CD4-positive, alpha-beta T cell treated with Interleukin-21 for 1 hour (primary cell): ENCODE measurements at places on chromosomes 5 and 9.

DNA sequence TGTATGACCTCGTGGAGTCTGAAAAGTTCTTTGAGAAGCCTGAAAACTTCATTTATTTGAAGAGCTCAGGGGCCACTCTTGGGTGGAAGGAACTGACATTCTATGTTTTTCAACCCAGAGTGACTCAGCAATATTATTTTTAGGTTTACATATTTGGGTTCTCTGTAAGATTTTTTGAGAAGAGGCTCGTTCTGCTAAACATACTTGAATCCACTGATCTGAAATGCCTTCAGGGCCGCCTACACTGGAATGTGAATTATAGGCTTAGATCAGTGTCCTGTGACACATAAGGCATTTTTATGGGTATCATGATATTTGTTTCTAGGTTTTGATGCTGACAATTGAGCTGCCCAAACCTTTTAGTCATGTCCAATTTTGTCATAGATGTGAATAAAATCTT lies 86.2 kb downstream of the PSAT1 start:
- no peak for DNase-seq

DNA sequence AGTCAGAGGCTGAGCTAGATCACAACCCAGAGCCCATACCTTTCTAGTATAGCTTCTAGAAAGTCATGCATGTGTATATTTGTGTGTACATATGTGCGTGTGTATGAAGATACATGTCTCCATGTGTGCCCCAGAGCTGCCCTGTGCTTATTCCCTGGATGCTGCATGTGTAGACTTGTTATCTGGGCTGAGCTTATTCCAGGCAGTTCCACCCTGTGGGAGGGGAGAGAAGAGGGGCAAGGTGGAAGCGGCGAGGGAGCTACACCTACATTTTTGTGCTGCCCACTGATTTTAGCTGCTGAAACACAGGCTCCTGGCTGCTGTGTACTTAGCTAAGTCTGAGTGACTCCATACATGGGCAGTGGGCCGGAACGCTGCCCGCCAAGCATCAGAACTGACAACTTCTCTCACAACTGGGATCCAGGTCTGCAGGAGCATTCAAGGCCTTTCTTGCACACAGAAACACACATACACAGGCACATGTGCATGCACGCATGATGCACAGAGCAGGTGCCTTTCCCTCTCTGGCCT lies 38.0 kb upstream of the XPA start:
- DNase-seq, result no peak

- peak; percentile 87 for DNase-seq
Observed at GRCh38 chr9:137095664-137096517, 9.1 kb downstream of the MAN1B1 start.

DNA sequence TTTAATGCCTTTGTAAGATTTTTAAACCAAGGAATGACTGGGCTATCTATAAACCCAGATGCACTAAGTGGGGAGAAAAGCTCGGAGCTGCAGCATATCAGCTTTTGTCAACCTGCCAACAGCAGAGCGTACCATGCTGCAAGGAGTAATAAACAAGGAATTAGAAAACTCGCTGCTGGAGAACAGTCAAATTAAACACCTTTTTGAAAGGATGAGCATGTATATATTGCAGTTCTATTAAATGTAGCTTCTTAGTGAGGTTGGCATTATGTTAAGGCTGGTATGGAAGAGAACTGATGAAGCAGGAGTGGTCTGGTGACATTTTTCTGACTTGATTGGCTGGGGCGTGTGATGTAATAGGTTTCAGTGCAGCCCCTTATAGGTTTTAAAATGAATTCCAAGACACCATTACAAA lies 74.7 kb downstream of the PIK3R1 start:
- DNase-seq, result no peak

- no peak for DNase-seq
Observed at GRCh38 chr5:72480841-72481240, 26.4 kb downstream of the ZNF366 start.

GRCh38 chr9:89015336-89015735 lies 24.1 kb downstream of the S1PR3 start:
- no peak for DNase-seq

DNA sequence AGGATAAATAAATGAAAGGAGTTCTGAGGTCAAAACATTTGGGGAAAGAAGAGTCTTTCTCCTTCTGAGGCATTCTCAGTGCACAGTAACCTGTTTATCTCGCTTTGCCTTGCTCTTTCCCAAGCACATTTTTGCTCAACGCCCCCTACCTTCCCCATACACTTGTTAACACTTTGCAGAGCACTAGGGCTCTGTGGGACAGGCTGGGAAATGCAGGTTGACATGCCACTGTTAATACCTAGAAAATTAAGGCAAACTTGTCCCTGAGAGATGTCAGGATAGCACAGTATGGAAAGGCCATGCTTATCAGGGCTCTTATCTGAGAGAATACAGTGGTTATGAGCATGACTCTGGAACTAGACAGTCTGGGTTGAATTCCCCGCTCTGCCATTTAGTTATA lies 152.0 kb downstream of the DOCK8 start:
- DNase-seq, result no peak

- no peak for DNase-seq
Observed at GRCh38 chr5:144958002-144958401, 787.3 kb downstream of the KCTD16 start.

DNA sequence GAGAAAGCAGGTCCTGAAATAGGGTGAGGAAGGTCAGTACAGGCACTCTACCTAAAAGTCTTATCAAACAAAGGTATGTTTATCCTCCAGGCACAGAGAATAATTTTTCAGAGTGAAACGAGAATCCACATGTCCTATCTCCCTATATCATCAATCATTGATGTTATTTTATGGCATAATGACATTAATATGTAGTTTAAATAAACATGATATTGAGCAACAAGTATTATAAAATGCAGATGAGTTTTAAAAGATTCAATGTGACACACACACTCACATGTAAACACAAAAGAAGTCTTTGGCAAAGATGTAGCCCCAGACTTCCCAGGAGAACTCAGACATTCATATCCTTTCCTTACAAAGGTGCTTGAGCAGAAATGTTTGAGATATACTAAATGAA lies 389.1 kb downstream of the ADGRV1 start:
- DNase-seq, result no peak

DNA sequence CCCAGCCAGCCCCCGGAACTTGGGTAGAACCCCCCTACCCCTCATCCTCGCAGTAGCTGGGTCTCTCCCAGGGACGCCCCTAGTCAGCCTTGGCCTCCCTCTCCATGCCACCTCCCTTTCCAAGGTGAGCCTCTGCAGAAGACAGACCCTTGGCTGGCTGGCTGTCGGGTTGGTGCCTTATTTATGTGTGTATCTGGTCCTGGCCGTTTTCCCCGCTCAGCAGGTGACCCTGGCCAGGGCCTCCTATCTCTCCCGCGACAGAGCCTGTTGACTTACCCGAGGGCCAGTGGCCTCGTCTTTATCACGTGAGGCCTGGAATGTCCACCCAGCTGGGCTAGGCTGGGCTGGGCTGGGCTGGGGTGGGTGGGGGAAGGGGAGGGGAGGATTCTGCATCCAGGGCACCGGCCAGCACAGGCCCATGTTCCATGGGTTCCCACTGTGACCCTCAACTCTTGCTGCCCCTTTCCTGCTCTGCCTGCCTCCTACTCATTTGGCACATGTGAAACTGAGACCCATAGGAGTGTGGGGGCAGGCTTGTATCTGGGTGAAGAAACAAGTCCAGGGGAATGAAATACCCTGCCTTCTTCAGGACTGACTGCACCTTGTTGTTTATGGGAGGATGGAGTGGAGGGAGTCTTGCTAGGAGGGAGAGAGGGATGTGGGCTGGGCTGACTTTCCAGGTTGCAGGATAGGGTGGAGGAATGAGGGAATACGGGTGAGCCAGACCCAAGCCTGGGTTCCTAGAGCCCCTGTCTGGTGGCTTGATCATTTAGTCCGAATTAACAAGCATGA lies 3.1 kb downstream of the CXXC5 start:
- no peak for DNase-seq

- DNase-seq, result peak; percentile 46
Observed at GRCh38 chr9:98191671-98192502, 550 bp downstream of the CORO2A start.

DNA sequence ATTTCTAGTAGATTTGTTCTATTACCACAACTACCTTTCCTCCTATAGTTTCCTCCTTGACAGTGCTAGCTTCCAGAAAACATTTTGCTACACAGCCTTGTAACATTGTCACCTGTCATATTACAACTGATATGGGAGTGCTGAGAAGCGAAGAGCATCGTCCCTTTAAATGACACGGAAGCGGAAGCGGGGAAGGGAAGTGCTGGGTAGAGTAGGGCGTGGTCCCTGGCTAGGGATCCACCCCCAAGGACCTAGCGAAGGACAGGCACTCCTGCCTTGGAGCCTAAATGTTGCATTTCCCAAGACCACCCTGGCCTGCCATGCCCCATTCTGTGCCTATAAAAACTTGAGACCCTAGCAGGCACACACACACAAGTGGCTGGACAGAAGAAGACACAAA lies 57.4 kb upstream of the RANBP6 start:
- DNase-seq, result no peak

DNA sequence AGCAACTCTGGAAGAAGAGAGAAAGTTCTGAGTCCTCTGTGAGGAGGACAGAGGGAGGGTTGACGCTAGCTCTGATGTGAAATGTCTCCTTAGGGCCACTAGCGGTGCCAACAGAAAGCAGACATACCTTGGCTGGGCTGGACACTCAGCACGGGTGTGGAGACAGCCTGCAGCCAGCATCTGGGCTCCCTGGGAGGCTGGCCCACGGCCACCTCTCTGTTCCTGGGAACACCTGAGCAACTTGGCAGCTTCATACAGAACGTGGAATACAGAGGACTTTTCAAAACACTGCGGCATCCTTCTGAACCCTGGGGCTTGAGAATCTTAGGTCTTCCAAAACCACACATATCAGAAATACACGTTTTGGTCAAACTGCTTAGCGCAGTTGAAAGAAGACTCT lies 269.1 kb downstream of the FSTL4 start:
- DNase-seq, result no peak

DNA sequence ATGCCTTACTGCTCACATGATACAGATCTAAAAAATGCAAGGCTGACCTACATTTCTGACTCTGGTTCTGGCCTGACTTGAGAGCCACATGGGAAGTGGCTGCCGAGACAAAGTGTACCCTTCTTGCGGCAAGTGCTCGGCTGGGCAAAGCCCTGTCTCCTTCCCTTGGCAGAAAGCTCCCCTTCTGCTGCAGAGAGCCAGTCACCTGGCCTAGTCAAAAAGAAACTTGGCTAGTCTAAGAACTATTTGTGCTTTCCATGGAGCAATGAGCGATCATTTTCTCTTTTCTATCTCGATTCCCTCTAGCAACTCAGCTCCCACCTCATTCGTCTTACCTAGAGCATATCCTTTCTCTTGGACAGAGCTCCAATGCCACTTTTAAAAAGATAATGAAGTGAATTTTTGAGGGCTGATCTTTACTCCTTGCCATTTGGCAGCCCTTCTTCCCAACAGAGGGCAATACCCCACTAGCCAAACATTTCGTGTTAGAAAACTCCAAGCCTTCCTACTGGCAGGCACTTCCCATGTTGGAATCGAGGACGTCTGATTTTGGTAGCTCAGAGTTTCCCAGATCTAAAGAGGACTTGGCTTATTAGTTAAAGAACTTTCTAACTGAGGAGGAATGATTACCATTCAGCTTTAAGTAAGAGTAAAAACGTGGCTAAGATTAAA lies 108.1 kb upstream of the PRRC1 start:
- no peak for DNase-seq

GRCh38 chr9:127714951-127715469 lies 453 bp downstream of the PTRH1 start:
- no peak for DNase-seq

- DNase-seq, result no peak
Observed at GRCh38 chr9:24500761-24501160, 44.9 kb downstream of the IZUMO3 start.

- DNase-seq, result no peak
Observed at GRCh38 chr5:74629326-74629725, 11.2 kb downstream of the ENC1 start.

DNA sequence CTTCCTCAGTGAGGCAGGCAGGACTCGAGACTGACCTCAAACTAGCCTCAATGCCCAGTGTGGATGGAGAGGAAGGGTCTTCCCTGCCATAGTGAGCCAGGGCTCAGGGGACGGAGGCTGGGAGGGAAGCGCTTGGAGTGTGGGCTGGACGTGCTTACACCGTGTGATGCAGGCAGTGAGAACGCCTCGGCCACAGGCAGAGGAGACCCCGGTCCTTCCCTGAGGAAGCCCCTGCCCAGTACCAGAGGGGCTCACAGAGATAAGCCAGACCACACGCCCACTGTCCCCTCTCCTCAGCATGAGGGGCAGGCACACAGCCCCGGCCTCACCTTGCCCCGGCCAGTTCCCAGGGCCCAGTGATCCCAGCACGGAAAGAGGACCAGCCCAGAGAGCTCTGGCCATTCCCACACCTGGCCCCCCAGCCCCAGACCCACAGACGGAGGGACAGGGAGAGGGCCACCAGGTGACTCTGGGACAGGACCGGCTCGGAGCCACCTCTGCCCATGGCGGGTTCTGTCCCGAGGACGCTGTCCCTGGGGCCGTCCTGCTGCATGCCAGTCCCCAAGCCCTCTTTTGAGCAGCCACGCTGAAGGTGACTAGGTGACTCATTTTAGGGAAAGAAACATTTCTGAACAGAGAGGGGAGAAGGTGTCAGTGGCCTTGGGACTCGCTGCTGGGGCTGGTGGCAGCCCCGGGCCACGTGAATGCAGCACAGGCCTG lies 6.0 kb upstream of the NSMF start:
- DNase-seq, result no peak

DNA sequence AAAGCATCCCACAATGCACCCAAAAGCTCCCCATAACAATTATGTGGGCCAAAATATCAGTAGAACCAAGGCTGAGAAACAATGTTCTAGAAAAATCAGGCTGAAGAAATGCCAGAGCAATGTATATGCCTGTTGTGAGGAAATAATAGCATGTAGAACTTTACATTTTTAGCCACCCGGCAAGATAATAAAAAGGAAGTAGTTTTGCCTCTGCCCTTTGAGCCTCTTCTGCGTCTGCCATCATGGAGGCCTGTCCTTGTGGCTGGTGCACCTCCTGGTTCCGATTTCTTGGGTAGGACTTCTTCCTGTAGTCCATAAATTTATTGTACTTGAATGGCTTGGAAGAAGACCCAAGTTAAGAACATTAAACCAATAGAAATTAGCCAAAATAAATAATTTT lies 38.9 kb upstream of the TNFAIP8 start:
- no peak for DNase-seq

DNA sequence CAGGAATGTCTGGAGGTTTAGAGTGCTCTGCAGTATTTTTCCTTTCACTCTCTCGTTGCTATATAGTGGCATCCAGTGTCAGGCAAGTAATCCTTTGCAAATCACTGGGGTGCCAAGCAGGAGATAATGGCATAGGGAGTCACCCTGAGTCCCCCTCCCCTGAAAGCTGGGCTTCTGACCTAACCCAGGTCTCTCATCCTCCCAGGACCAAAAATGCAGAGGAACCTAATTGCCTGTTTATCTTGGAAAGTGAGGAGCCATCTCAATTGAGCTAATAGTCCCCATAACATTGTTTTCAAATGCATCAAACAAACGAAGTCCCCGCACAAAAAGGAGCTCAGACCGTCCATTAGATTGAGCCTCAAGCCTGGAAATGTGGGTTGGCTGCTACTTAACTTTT lies 368.0 kb upstream of the IRX2 start:
- no peak for DNase-seq

- no peak for DNase-seq
Observed at GRCh38 chr5:153520952-153521351, 30.5 kb downstream of the GRIA1 start.
